RCC 7860 (cell line): ENCODE measurements at places on chromosomes 2 and 18.
A peak's percentile ranks its signal among the peaks of the same experiment; 100 is the strongest.

DNA sequence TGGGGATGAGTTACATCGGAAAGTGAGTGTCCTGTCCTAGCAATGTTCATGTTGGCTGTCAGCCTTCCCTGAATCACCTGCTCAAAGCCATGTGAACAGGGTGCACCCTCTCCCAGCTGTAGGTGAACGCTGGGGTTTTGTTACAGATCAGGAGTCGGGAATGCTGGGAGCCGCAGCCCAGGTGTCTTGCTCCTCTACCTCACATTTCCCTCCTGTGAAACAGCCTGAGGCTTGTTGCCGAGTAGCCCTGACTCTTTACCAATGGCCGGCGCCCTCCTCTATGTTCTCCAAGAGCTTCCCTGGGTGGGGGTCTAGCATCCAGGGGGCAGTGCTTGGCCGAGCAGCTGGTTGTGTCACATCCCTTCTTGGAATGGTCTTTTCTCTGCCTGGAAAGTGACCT lies 164.7 kb downstream of the SH3RF3 start:
- no peak for DNase-seq

DNA sequence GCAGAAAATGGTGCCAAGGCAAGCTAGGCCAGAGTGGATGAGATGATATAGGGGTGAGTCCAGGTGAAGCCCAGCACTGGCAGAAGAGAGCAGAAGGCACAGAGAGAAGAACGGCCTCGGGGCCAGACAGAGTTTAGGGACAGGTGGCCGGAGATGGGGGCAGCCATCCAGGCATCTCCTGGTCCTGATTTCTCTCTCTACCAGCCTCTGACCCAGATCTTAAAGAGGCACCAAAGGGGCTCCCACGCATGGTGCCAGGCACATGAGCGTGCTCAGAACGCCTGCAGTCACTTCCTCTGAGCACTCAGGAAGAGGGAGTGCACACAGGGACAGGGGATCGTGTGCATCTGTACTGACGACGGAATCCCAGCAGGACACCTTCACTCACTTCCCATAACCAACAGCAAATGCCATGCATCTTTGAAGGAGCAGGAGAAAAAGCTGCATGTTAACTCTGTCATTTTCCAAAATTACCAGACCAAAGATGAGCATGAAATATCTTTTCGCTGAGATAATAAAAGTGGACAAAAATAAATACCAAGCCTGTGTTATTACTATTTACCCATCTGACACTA lies 427.8 kb upstream of the MYT1L start:
- DNase-seq: no peak

GRCh38 chr2:191358325-191359025 lies 113.3 kb downstream of the MYO1B start:
- no peak for DNase-seq

GRCh38 chr18:3162181-3162580 lies 57.6 kb downstream of the MYOM1 start:
- no peak for DNase-seq

- DNase-seq: peak; percentile 97
Measured at GRCh38 chr2:20496076-20496872, 49.4 kb downstream of the RHOB start.

DNA sequence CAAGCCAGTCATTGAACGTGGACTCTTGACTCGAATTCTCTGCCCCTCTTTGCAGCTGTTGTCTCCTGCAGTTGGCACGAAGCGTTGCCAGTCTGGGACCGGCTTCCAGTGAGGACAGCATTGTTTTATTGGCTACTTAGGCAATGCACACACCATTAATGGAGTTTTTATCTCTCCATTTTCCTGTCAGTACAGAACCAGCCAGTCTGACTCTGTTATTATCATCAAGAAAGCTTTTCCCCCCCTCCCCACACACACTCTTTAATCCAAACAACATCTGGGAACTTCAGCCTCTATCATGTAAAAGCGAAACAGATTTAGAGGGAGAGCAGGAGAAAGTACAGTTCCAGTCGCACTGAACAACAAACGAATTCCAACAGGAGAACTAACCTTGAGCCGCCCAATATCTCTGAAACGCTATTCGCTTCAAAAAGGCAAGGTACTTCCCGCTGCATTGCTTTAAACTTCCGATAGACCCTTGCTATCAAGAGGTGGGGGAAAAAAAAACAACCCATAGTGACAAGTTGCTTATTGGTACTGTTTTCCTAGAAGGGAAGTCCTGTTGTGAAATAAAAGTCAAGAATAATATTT lies 38.2 kb downstream of the ACVR1 start:
- no peak for DNase-seq

DNA sequence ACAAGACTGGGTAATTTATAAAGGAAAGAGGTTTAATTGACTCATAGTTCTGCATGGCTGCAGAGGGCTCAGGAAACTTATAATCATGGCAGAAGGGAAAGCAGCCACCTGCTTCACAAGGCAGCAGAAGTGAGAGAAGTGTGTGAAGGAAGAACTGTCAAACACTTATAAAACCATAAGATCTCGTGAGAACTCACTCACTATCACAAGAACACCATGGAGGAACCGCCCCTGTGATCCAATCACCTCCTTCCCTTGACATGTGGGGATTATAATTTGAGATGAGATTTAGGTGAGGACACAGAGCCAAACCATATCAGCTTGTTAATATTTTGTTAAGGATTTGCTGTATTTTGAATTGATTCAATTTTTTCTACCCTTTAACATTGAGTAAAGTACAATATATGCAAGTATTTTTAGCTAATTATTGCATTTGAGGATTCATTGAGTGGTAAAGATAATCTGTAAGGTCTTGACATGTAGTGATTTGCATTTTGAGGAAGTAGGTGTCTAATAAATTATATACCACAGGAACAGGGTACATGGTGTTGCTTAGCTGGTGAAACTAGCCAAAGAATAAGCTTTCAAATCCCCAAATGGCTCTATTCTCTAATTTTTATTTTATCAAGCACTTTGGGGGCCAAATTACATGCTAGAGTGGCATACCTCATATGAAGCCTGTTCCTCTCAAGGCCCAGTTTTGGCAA lies 3.9 kb upstream of the C2orf69 start:
- DNase-seq: no peak

DNA sequence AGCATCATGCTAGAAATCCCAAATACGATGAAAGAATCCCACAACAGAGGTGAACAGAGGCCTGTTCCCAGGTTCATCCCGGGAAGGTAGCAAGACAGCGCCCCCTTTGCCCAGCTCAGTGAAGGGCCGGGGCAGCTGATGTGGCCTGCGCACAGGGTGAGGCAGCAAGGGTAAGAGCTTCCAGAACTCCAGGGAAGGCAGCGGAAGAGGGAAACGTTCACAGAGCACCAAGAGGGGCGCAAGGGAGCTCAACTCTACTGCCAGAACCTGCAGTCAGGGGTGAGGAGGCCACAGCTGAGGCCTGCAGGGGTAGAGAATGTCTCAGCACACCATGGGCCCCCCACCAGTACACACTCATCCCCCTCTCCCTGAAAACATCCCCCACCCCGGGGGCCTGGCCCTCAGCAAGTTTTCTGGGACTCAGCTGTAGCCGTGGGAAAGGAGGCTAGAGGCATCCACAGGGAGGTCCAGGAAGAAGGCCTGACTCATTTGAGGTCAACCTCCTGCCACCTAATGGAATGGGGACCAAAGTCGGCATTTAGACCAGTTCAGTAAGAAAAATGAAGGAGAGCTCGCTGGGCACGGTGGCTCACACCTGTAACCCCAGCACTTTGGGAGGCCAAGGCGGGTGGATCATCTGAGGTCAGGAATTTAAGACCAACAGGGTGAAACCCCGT lies 95.6 kb upstream of the ASAP2 start:
- no peak for DNase-seq

- peak; percentile 34 for DNase-seq
Measured at GRCh38 chr2:187581125-187581896, 27.1 kb upstream of the TFPI start.

- no peak for DNase-seq
Measured at GRCh38 chr2:206408323-206409320, 34.7 kb upstream of the ADAM23 start.

DNA sequence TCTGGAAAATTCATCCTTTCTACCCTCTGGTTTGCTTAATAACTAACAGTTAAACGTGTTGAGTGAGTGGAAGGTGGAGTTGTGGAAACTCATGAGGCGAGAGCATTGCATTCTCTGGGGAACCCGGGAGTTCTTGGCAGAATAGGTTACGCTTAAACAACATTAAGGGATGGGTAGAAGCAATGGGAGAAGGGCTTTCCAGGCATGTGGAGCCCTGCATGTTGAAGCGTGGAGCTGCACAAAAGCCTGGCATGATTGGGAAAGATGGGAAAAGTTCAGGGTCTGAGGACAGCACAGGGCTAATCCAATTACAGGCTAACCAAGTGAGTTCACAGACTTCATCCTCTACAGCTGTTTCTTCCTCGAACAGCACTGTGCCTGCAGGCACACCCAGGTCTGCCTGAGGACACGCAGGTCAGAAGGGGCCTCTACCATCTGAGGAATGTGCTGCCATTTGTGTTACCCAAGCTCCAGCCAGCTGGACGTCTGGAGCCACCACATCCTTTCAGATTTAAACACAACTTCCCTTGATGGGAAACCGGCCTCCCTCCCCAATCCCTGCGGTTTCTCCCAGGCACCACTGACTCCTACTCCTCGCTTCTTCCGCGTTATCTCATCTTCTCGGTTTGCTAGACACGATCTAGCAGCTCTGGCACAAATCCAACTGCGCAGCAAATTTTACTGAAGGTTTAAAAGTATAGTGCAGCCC lies 164.2 kb downstream of the ANTXR1 start:
- DNase-seq: peak; percentile 14

DNA sequence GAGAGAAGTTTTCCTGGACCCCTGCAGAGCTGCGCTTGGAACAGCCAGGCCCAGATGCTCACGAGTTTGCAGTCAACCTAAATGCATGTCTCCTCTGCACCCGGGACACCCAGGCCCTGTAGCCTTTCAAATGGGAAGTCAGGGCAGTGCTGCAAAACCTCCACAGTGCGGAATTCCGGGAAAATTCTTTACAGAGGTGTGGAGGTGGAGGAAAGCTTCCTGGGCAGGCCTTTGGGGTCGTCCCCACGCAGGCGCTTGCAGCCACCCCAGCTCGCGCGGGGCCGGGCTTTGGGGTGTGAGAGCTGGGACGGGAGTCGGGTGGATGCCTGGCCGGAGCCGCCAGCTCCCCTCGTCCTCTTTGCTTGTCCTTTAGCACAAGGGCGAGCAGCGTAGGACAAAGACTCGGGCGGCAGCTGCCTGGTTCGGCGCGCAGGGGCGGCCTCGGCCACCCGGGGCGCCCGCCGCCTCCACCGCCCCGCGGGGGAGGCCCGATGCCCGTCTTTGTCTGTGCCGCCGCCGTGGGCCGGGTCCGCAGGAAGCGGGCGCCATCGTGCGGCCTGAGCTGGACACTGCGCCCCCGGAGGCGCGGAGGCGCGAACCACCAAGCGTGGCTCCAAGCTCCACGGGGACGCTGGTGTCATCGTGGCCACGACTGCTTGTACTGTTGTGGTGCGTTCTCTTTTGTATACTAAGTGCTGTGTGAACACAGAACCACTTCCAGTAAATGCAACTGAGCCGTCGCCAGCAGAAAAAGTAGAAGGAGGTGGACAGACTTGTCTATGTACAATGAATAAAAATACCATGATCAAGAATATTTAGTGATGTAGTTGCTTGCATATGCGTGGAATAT lies 28.2 kb upstream of the BCL11A start:
- DNase-seq: peak; percentile 15

DNA sequence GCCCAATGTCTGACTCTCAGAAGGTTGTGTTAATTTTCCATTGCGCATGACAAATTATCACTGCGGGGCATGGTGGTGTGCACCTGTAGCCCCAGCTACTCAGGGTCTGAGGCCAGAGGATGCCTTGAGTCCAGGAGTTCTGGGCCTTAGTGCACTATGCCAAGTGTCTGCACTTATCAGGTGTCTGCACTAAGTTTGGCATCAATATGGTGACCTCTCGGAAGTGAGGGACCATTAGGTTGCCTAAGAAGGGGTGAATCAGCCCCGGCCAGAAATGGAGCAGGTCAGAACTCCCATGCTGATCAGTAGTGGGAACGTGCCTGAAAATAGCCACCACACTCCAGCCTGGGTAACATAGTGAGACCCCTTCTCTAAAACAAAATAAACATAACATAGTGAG lies 61.7 kb upstream of the ZNF532 start:
- DNase-seq: no peak
